ENCODE measurements at places on chromosomes 13 and 19. TPM values are rescaled to one million over a fixed set of nuclear protein-coding genes. Genes with fewer than 3 reads are reported as not detected.

- no peak for DNase-seq
Observed at GRCh38 chr19:28905996-28906395, 307.0 kb downstream of the UQCRFS1 start.

Gene KLC3
- polyA plus RNA-seq, result 2.4 TPM

Gene ZNF471
- polyA plus RNA-seq, result 0.46 TPM

Gene FFAR3
- polyA plus RNA-seq, result 0.24 TPM

- DNase-seq, result no peak
Observed at GRCh38 chr13:35888981-35889380, 242.2 kb downstream of the DCLK1 start.

Gene PSMC4
- 116 TPM for polyA plus RNA-seq
